ENCODE measurements at places on chromosomes 3 and 15.

DNA sequence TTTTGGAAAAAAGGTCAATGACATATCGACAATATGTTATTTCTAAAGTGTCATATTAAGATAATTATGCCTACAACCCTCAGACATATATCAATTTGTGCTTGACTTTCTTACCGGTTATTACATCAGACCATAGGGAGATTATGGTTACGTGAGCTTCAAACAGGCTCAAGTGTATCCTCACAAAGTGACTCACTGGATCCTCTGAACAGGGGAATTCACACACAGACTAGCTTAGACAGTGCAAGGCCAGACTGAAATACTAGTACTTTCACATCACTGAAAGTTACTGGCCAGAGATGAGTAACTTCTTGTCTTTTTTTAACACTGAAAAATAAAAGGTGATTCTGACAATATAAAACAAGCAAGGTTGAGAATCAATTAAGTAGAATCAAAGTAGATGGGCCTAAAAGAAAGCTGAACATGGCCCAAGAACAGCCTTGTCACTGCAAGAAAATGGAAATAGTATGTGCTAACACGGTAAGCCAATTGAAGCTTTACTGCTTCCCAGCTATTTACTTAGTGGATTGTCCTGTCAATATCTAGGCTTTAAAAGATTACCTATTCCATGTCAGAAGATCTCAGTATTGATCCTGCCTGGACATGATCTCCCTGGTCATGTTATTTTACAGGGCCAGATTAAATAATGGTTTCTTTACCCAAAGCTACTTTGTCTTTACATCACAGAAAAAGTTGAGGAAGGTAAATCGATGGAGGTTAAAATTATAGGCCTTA is 848.6 kb downstream of the ROBO1 start:
- no peak for DNase-seq

DNA sequence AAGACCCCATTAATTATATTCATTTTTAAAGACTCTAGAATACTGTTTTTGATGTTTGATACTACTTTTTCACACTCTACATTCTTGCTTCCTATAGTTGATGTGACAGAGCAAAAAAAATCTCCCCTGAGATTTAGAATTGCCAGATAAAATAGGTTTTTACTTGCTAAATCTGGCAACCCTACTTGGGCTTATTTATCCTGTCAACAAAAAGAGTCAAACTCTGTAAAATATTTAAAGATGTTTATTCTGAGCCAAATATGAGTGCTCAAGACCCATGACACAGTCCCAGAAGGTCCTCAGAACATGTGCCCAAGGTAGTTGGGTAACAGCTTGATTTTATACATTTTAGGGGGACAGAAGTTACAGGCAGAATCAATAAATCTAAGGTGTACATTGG is 72.3 kb downstream of the DAPK2 start:
- no peak for DNase-seq

DNA sequence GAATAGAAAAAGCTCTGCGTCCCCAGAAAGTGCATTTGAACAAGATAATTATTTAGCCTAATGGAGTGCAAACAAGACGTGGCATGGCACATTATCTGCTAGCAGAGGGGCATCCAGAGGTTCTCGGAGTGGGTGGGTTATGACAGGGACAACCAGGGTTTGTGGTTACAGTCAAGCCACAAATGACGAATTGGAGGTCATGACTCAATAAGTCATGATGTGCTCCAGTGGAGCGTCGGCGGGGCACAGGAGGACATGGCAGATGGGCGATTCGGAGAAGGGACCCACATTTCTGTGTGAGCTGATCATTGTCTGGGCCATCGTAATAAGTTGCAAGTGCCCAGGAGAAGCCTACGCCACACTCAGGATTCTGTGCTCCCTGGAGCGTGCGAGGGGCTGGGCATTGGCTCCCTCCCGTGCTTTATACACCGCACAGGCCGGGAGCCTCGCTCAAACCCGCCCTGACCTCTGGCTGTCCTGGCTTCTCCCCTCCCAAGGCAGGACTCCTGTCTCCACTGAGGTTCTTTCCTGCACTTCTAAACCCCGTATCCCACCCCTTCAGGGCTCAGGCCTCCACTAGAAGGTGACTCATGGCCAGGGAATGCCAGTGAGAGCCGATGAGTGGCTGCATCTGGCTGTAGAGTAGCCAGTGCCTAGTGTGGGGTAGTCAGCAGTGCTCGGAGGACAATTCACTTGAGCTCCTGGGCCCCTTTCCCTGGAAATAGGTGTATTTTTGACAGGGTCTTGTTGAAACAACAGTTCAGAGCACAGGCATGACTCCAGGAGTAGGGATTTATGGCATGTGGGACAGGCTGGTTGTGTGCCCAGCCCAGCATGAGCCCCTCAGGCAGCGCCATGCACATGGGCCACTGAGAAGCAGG is 67.4 kb downstream of the GRIP2 start:
- DNase-seq: no peak

DNA sequence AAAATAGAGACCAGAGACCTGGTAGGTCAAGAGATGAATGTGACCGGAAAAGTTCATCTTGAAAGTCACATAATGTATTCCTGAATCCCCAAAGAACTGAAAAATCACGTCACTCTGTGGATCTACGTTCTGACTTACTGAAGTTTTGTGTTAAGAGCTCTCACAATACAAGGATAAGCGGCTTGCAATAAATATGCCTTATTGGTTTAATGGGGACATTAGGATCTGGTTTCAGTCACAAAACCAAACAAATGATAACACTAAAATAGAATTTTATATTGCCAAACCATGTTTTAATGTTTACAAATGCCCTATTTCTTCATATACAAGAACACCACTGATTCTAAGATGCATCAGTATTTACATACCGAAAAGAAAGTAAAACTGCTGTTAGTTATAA is 164.2 kb downstream of the FMN1 start:
- DNase-seq: no peak

- DNase-seq: no peak
These were observed 330 bp upstream of the TBC1D2B start for GRCh38 chr15:78077871-78078210.

DNA sequence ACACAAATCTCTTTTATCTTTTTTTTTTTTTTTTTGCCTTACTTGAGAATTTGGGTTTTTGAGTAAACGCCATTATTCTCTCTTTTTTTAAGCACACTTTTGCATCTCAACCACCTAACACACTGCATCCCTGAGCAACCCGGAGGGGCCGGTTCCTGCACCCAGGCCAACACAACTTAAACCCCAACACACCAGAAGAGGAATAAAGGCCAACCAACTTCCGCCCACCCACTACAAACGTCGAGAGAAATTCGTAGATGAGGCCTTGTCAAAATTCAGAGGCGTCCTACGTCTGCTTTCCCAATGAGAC is 389 bp upstream of the CCNB2 start:
- peak; percentile 58 for DNase-seq

GRCh38 chr3:123633530-123633929 is 48.7 kb upstream of the HACD2 start:
- no peak for DNase-seq

GRCh38 chr15:74571191-74571590 is 30.2 kb downstream of the ARID3B start:
- no peak for DNase-seq

- DNase-seq: no peak
These were observed 2.3 kb upstream of the MUC4 start for GRCh38 chr3:195813916-195814640.

DNA sequence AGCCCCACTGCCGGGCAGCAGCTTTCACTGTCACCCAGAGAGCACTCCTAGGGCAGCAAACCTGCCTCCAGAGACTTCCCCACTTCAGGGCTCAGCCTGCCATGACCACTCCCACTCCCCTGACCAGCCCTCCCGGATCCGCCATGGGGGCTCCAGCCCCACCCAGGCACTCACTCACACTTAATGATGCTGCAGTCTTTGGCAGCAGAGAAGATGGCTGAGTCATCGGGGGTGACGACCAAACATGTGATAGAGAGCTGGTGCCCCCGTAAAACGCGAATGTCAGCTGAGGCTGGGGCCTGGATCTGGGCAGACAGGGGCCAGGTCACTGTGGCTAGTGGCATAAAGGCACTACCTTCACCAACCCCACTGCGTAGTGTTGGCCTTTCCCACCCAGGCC is 4.7 kb downstream of the RRP9 start:
- DNase-seq: no peak

DNA sequence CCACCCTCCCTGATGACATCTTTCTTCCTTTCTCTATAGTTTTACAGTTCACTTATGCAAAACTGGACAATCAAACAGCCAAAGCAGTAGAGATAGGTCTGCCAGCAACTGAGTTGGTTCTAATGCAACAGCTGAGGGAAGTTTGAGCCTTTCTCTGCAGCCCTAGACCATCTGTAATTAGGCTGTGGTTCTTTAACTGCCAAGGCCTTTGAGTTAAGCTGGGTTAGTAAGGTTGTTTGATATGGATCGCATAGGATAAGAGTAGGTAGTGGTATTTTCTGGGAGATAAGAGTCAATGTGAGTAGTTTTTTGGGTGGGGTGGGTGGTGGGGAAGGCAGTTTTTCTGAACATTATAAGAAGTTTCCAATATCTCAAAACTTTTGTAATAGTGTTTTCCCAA is 3.0 kb downstream of the RPL39L start:
- no peak for DNase-seq

DNA sequence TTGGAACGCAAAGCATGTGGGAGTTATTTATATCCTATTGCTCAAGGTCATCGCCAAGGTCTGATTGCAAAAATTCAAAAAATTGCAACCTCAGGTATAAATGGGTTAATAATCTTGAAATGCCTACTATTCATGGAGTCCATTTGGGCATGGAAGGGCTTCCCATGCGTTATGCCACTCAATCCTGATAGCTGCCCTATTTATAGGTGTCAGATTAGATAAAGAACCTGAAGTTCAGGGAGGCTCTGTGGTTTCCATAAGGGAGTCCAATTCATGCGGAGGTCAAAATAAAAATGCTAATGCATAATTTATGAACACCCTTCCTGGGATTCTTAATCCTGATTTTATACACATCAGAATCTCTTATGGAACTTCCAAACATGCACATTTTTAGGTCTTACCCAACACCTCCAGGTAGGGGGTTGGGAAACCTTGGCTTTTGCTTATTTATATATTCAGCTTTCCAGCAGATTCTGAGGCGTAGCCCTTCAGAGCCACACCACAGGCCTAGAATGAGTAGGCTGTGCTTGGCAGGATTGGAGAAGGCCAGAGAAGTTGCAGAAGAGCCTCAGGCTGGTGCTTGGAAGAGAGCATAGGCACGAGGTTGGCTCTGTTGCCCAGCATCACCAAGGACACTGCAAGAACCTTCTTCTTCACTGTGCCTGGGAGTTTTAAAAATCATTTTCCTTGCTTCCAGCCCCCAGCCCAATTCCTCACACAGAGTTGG is 324.4 kb upstream of the CFAP20DC start:
- no peak for DNase-seq

- DNase-seq: no peak
These were observed 5.1 kb upstream of the VHL start for GRCh38 chr3:10136426-10137005.

GRCh38 chr3:26960382-26960781 is 337.8 kb downstream of the LRRC3B start:
- DNase-seq: no peak

DNA sequence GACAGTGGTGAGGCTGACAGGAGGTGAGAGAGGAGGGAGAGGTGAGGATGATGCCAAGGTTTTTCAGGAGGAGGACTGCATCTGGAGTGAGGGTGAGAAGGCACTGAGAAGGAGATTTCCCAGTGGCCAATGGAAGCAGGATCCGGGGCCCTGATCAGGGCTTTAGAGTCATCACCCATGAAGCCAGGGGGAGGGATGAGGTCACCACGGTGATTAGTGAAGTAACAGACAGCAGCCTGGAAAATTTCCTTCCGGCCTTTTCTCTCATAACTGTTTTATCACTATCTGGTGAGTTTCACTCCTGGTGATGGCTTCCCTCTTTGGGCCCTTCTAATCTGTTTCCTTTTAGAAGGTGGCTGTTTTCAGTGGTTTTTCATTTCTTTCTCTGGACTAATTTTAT is 80.5 kb upstream of the WNT5A start:
- DNase-seq: no peak

- DNase-seq: no peak
These were observed 4.6 kb upstream of the P2RY14 start for GRCh38 chr3:151282921-151283320.

- no peak for DNase-seq
These were observed 564.5 kb upstream of the ADAMTS9 start for GRCh38 chr3:65252266-65252665.

- DNase-seq: no peak
These were observed 9.1 kb downstream of the CLPX start for GRCh38 chr15:65176056-65176455.

- DNase-seq: no peak
These were observed 1159.2 kb downstream of the TUSC7 start for GRCh38 chr3:117868766-117869165.

DNA sequence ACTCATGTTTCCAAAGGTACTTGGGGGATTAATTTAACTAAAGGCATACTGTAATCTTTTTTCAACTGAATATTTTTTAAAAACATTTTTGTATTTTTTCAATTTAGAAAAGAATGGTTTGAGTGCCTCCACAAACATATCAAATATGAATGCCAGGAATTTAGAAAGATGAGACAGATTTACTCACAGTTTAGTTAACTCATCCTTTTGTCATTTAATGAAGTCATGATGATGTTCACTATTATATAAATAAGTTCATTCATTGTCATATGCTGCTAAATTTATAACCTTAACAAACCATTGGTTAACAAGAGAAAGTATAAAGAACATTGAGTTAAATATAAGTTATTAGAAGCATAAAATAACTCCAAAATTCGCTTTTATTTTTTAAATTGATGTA is 50.0 kb downstream of the FGF7 start:
- DNase-seq: no peak

GRCh38 chr3:172876297-172876696 is 125.8 kb downstream of the ECT2 start:
- no peak for DNase-seq

DNA sequence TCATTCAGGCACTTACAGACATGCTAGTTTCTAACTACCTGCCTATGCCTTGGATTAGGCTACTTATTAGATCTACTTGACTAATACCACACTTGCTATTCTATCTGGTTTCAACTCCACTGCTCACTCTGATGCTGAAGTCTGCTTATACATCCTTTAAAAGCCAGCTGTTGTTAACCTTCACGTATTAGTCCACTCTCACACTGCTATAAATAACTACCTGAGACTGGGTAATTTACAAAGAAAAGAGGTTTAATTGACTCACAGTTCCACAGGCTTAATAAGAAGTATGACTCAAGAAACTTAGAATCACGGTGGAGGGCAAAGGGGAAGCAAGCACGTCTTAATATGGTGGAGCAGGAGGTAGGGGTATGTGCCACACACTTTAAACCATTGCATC is 47.7 kb upstream of the ANKRD28 start:
- DNase-seq: no peak

GRCh38 chr3:196111939-196112386 is 30.1 kb upstream of the TFRC start:
- DNase-seq: peak; percentile 60

- no peak for DNase-seq
These were observed 207.7 kb downstream of the ATP10A start for GRCh38 chr15:25655207-25655948.

Data from activated T-cell treated with anti-CD3 and anti-CD28 coated beads, Interleukin-2, amount 50 U/mL, for 48 hours (primary cell).